Liver (tissue), 10 donors: ENCODE measurements at places on chromosomes 13 and 19.

DNA sequence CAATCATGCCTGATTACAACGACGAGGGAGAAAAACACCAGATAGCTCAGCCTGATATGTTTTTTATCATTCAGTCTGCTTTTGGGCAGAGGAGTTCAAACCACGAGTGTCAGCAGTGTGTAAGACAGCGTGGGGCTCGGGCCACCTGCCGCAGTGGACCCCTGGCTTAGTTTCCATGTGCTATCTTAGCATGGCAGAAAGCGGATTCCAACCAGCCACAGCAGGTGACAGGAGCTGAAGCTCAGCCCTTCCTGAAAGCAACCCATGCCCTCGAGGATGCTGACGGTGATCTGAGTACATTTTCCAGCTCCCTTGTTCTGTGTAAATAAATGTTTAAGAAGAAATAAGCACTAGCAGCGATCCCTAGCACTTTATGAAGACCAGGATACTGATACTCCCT lies 32.2 kb upstream of the MBNL2 start:
- no peaks in the 10 kb centered on the region for H3K36me3 ChIP-seq
- no peaks in the 10 kb centered on the region for H3K27me3 ChIP-seq
- DNase-seq = no peak
- H3K4me1 ChIP-seq = no peaks in the 10 kb centered on the region

- no peak overlapping the region for H3K4me3 ChIP-seq
- H3K4me1 ChIP-seq = no peaks in the 10 kb centered on the region
- H3K36me3 ChIP-seq = no peaks in the 10 kb centered on the region
- no peak for DNase-seq
- no peak overlapping the region for H3K27ac ChIP-seq
Observed at GRCh38 chr13:32984857-32985626, 31.2 kb upstream of the KL start.

DNA sequence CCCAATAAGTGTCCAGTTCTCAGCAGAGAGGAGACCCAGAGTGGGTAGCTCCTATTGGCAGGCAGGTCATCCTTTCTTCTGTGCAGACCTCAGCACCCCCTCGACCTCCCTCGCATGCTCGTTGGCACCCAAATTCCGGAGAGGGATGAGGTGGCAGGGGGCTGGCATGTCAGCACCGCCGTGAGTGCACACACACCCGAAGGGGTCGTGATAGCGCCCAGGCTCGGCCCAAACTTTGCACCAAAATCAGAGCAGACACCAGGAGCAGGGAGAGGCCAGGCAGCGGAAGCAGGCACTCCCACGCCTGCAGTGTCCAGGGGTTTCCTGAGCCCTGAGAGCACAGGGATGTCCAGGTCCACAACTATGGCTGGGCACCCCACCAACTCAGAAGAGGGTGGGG lies 1503.8 kb upstream of the PCDH20 start:
- no peak overlapping the region for H3K4me3 ChIP-seq
- no peaks in the 10 kb centered on the region for H3K36me3 ChIP-seq

DNA sequence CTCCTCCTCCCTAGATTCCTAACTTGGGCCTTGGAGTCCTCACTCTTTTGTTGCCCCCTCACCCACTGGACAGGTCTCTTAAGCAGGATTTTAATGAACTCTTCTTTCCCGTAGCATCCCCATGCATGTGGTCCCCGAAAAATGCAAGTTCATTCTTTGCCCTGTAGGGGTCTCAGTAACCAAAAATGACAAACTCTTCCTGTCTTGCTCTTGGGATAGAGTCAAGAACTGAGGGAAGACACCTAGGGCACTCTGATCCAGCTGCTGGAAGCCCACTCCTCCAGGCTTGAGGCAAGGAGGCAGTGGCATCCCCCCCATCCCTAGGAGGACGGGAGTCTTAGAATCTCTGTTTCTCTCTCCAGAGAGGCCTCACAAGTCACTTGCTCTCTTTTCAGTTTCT lies 987.0 kb downstream of the DIAPH3 start:
- H3K36me3 ChIP-seq = no peaks in the 10 kb centered on the region
- no peaks in the 10 kb centered on the region for H3K4me1 ChIP-seq
- H3K27ac ChIP-seq = no peak overlapping the region
- no peaks in the 10 kb centered on the region for H3K27me3 ChIP-seq

DNA sequence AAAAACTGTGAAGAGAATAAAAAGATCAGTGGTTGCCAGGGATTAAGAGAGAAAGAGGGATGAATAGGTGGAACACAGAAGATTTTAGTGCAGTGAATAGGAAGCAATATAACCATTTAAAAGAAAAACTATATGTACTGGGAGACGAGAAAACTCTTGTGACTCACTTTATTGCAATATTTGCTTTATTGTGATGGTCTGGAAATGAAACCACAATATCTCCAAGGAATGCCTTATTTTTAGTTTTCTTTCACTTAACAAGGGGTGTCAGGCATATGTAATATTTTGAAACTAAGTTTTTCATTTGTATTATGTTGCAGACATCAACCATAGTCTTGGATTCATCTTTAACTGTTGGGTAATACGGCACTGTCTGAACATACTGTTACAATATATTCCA lies 1308.2 kb downstream of the PCDH9 start:
- H3K36me3 ChIP-seq = no peaks in the 10 kb centered on the region
- DNase-seq = no peak
- no peak overlapping the region for H3K4me3 ChIP-seq

GRCh38 chr19:19532806-19533701 lies 4.3 kb downstream of the YJEFN3 start:
- H3K27ac ChIP-seq = no peak overlapping the region
- H3K4me3 ChIP-seq = no peak overlapping the region
- H3K27me3 ChIP-seq = no peaks in the 10 kb centered on the region
- peaks cover 3% of the 10 kb centered on the region for H3K4me1 ChIP-seq
- H3K36me3 ChIP-seq = peaks cover 2% of the 10 kb centered on the region

DNA sequence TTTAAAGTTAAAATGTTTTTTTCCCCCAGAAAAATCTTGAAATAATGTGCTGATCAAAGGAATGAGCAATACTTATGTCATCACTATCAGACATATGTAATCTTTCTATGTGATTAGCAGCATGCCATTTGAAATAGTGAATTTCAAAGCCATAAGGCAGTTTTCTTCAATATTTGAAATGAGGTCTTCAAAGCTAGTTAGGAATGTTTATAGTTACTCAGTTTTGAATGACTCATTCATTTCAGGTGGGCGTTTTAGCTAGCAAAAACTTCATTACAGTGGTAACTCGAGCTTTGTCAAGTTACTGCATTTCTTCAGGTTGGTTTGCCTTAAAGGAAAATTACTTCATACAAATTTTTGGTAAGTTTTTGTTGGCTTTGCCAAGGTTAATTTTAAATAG lies 102.1 kb downstream of the ATP8A2 start:
- H3K36me3 ChIP-seq = no peaks in the 10 kb centered on the region
- no peak overlapping the region for H3K27ac ChIP-seq
- H3K4me3 ChIP-seq = no peak overlapping the region
- H3K4me1 ChIP-seq = peaks cover under 1% of the 10 kb centered on the region
- H3K27me3 ChIP-seq = peaks cover 7% of the 10 kb centered on the region

DNA sequence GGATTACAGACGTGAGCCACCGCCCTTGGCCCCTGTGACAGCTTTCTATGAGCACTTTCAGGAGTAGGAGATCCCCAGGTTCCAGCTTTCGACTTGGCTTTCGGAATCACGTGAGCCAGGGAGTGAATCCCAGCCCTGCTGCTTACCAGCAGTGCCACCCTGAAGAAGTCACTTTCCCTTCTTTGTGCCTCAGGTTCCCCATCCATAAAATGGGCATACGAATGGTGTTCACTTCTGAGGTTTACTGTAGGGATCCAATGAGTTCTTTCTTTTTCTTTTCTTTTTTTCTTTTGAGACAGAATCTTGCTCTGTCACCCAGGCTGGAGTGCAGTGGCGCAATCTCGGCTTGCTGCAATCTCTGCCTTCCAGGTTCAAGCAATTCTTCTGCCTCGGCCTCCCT lies 4.3 kb upstream of the HOMER3 start:
- H3K27me3 ChIP-seq = no peaks in the 10 kb centered on the region
- H3K27ac ChIP-seq = no peak overlapping the region
- no peak for DNase-seq
- H3K36me3 ChIP-seq = no peaks in the 10 kb centered on the region
- peaks cover 6% of the 10 kb centered on the region for H3K4me1 ChIP-seq
- no peak overlapping the region for H3K4me3 ChIP-seq

- H3K27me3 ChIP-seq = no peaks in the 10 kb centered on the region
- no peak overlapping the region for H3K27ac ChIP-seq
- no peaks in the 10 kb centered on the region for H3K4me1 ChIP-seq
- no peaks in the 10 kb centered on the region for H3K36me3 ChIP-seq
Observed at GRCh38 chr19:53294786-53295441, 27.4 kb upstream of the VN1R4 start.

DNA sequence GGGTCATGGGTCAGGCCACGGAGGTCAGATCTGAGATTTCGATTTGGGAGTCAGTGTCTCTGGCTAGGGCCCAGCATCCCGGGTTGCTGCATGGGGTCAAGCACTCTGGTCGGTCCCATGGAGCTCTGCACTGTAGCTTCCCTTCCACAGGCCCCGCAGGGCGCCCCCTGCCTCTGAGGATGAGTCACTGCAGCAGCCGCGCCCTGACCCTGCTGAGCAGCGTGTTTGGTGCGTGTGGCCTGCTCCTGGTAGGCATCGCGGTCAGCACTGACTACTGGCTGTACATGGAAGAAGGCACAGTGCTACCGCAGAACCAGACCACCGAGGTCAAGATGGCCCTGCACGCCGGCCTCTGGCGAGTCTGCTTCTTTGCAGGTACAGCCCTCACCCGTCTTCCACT lies 3.6 kb downstream of the CACNG7 start:
- H3K4me1 ChIP-seq = no peaks in the 10 kb centered on the region
- H3K4me3 ChIP-seq = no peak overlapping the region
- DNase-seq = no peak
- H3K36me3 ChIP-seq = no peaks in the 10 kb centered on the region
- peaks cover 4% of the 10 kb centered on the region for H3K27me3 ChIP-seq

GRCh38 chr13:37202264-37202663 lies 96.8 kb upstream of the CSNK1A1L start:
- H3K27ac ChIP-seq = no peak overlapping the region
- DNase-seq = no peak
- H3K27me3 ChIP-seq = no peaks in the 10 kb centered on the region
- H3K4me3 ChIP-seq = no peak overlapping the region

DNA sequence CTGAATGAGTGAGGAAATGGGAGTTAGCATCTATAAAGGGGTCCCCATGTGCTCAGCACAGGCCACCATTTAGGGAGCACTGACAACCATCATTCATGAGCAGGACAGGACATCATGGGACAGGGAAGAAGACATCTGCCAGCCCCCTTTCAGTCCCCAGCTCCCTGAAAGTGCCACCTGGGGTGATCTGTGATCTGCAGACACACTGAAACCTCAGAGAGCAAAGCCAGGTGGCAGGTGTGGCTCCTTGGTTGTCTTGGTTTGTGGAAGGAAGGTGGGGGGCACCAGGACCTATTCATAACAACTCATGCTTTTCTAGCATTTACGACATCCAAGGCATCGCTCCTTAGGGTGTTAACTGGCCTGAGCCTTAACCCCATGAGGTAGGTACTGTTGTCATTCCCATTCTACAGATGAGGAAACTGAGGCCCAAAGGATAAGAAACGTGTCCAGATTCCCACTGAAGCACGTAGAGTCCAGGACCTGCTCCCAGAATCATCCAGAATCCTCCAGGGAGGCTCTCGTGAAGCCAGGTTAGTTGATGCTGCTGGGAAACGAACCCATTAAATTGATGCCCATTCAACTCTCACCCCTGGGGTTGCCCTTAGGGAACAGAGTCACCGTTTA lies 5.8 kb downstream of the KDELR1 start:
- H3K36me3 ChIP-seq = peaks cover 54% of the 10 kb centered on the region
- H3K4me1 ChIP-seq = peaks cover 5% of the 10 kb centered on the region
- no peaks in the 10 kb centered on the region for H3K27me3 ChIP-seq
- H3K4me3 ChIP-seq = no peak overlapping the region
